CD4-positive, alpha-beta T cell treated with Interleukin-2 at 100 ng/mL for 4 hours (primary cell): ENCODE measurements at places on chromosomes 6 and 20.

GRCh38 chr6:131548441-131548840 is 24.6 kb upstream of the ARG1 start:
- no peak for DNase-seq

DNA sequence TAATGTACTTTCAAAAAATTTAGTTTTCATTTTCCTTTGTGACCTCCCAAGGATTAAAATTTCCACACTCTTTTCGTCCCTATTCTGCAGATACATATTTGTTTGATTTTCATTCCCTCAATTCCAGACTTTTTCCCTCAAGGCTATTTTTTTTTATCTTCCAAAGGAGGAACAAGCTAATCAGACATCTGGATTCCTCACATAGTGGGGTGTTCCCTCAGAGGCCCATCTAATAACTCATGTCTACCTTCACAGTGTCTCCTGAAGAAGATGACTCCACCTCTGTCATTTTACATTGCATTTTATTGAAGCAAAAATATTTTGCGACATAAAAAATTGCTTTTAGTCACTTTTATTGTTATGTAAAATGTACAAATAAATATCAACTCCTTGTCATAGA is 122.2 kb downstream of the RFPL4B start:
- DNase-seq, result no peak

GRCh38 chr6:34239500-34239825 is 2.8 kb downstream of the HMGA1 start:
- DNase-seq, result no peak

GRCh38 chr20:45433316-45433715 is 17.4 kb downstream of the PIGT start:
- DNase-seq, result no peak

DNA sequence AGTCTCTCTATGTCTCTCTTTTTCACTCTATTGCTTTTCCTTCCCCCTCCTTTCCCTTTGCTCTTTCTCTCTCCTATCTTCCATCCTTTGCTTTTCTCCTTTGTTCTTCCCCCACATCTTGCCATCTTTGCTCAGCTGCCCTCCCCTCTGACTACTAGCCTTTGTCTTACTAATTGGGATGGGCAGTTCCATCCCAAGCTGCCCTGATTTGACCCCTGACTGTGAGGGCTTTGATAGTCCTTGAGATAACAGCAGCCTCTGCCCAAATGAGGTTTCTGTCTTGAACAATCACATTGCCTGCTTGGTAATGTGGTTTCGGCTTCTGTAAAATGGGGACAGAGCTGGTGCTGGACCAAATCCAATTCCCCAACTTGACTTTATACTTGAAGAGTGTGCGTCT is 327.7 kb downstream of the DHX35 start:
- DNase-seq, result no peak

DNA sequence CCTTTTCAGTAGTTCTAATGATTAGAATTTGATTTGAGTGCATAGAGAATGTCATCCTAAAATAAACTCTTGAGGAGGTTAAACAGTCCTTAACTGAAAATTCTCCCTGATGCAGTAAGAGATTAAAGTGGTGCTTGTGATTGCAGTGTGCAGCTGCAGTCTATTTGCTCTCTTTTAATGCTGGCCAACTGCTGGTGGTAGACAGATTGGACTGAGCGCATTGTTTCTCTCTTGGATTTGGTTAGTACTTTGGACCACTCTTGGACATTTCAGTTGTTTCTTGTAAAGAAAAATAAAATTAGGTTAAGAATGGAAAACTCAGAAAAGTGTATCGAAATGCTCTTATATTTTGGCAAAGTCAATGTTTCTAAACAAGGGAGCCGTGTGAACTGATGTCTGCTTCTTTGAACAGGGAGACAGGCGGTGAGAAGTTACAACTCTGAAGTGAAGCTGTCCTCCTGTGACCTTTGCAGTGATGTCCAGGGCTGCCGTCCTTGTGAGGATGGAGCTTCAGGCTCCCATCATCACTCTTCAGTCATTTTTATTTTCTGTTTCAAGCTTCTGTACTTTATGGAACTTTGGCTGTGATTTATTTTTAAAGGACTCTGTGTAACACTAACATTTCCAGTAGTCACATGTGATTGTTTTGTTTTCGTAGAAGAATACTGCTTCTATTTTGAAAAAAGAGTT is 127.2 kb downstream of the CD109 start:
- no peak for DNase-seq

DNA sequence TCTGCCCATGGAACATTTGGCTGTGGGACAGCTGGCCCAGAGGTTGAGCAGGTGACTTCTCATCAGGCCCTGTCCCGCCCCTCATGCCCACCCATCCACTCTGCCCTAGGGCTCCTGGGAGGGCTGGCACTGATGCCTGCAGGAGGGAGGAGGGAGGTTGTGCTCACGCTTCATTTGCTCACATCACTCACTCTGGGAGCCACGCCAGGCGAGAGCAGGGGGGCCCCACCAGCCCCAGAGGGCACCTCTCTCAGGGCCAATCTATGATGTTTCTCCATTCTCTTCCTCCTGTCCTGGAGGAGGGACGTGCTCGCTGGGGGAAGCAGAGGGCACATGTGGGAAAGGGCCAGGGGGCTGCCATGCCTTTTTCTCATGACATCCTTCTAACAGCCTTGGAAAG is 10.9 kb upstream of the GLP1R start:
- no peak for DNase-seq

- no peak for DNase-seq
These were observed 216.3 kb upstream of the ECI2 start for GRCh38 chr6:4351520-4352321.

- DNase-seq, result peak; percentile 95
These were observed 5.3 kb upstream of the HMGN4 start for GRCh38 chr6:26532699-26533531.

DNA sequence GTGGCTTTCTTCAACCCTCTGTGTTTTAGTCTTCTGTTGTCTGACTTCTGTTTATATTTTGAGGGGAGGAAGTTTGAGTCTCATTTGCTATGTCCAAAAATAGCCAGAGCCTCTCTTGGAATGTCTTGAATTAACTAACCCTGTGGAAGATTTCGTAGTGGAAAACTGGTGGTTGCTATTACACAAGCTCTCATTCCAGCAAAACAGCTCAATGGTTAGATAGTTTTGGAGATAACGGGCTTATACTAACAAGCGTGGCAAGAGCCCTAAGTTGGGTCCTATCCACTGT is 1.6 kb downstream of the CCN2 start:
- no peak for DNase-seq

DNA sequence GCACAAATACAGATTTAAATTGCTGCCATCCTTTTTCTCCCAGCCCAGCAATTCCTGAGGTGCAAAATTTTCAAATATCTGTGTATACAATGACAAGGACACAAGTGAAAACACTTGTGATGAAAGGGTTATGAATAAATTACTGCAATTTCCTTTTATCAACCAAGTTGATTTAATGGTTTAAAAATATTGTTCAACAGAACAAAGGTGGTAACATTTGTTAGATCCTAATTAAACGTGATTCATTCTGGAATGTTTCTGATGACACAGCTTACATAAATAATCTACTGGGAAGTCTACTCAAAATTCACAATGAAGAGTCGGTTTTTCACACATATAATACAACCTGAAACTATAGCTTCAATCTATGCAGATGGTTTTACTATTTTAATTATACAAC is 17.1 kb downstream of the B4GALT5 start:
- DNase-seq, result no peak

- no peak for DNase-seq
These were observed 592.3 kb downstream of the PKHD1 start for GRCh38 chr6:51495096-51495495.

GRCh38 chr6:87656857-87657256 is 45.2 kb downstream of the AKIRIN2 start:
- DNase-seq, result peak; percentile 13

DNA sequence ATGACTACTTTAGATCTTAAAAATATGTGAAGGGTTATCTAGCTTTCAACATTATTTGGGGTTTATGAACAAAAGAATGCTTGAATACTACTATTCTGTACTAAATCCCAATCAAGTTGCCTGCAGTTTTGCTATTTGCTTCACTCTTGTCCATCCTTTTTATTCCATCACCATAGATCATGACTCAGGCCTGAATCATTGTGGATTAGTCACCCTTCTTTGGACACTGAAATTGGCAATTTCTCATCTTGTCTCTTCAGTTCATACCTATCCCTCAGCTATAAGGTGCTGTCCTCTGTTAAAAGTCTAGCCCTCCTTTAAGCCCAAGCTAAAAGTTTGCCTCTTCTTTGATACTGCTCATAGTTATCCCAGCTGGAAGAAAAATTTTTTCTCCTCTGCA is 199.1 kb downstream of the CENPW start:
- no peak for DNase-seq

- DNase-seq, result peak; percentile 45
These were observed 44.0 kb downstream of the B4GALT5 start for GRCh38 chr20:49669601-49670189.

- DNase-seq, result peak; percentile 76
These were observed 243.5 kb upstream of the PREP start for GRCh38 chr6:105646391-105646867.

DNA sequence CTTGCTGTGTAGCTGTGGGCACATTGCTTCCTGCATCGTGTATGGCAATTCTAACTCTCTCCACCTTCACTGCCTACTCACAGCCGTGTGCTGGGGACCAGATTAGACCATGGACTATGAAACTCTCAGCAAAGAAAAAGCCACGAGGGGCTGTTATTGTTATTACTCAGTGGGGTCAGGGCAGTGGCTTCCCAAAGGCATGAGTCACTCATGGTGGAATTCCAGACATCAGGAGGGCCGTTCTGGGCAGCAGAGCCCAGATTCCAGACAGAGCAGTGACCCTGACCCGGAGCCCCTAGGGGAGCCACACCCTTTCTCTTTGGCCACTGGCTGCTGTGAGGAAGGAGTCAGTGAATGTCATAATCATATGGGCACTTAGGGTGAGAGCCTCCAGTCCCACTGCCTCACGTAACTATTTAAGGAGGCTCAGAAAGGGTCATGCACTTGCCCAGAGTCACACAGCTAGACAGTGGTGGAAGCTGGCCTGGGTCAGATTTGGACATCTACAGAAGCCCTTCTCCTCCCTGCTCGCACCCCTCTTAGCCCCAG is 22.2 kb upstream of the CCN5 start:
- no peak for DNase-seq

- no peak for DNase-seq
These were observed 34.3 kb downstream of the FYN start for GRCh38 chr6:111838749-111839484.

GRCh38 chr6:107819964-107820337 is 4.2 kb downstream of the SCML4 start:
- DNase-seq, result peak; percentile 51

DNA sequence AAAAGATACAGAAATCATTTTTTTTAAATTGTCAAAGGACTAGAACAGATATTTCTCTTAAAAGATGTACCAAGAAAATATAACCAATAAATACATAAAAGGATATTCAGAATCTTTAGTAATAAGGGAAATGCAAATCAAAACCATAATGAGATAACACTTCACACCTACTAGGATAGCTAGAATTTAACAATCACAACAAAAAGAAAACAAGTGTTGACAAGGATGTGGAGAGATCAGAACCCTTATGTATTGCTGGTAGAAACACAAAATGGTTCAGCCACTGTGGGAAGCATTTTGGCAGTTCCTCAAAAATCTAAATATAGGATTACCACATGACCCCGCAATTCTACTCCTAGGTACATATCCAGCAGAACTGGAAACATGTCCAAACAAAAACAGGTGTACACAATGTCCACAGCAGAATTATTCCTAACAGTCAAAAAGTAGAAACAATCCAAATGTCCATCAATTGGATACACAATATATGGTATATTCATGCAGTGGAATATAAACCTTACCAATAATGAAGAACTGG is 211.0 kb downstream of the LRFN2 start:
- DNase-seq, result no peak

- DNase-seq, result no peak
These were observed 442.7 kb downstream of the TENT5A start for GRCh38 chr6:81309811-81310210.

- peak; percentile 65 for DNase-seq
These were observed 198.6 kb downstream of the DTNBP1 start for GRCh38 chr6:15464211-15464725.

DNA sequence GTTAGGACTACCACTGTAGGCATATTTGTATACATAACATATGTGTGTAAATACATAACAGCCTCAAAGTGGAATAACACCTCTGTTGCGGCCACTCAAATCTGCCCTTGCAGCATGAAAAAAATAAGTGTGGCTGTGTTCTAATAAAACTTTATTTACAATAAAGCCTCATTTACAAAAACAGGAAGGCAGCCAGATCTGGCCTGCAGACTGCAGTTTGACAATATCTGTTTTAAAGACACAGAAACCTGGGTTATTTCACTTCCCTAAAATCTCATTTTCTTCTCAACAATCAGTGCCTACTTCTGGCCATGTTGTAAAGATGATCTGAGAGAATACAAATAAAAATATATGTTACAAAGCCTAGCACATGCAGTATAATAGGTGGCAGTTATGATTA is 53.9 kb upstream of the SCML4 start:
- DNase-seq, result no peak

DNA sequence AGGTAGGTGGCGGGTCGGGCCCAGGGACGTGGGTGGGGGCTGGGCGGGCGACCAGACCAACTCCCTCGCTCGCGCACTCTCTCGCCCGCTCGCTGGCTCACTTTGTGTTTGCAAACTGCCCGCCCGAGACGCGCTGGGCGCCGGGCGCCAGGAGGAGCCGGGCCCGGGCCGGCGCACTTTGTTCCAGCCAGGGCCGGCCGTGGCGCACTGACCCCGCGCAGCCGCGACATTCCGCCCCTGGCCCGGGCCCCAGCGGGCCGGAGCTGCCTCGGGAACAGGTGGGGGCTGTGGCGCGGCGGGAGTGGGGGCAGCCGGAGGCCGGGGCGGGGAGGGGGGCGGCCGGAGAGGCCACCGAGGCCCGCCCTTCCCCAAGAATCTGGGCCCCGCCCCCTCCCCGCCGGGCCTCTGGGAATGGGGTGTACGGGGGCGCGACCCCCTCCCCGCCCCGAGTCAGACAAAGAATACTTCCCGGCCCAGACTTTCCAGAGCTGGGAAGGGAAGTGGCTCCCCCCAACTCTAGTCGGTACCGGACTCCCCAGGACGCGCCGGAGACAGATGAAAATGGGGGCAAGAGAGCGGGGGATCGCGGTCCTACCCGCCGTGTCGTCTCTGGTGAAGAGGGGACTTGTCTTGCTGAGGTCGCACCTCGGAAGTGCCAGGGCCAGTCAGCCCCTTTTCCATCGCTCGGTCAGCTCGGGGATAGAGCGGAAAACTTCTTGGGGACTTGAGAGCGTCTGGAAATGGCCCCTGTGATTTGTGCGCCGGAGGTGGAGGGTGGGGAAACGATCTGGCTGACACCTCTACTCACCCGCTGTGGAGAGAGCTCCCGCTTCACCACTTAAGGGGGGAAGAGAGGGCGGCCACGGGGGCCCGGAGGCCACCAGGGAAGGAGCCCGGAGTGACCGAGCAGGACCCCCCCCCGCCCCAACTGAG is 951 bp downstream of the FOXP4 start:
- peak; percentile 22 for DNase-seq

GRCh38 chr6:42367353-42368011 is 84.2 kb downstream of the TRERF1 start:
- DNase-seq, result peak; percentile 34

- no peak for DNase-seq
These were observed 38.3 kb downstream of the HNF4A start for GRCh38 chr20:44393608-44394451.

- no peak for DNase-seq
These were observed 2.2 kb downstream of the TMEM14C start for GRCh38 chr6:10725044-10725443.
